Osteoblast (primary cell): ENCODE measurements at places on chromosomes 7 and 10. TPM values are rescaled to one million over a fixed set of nuclear protein-coding genes. Genes with fewer than 3 reads are reported as not detected.
A peak's percentile ranks its signal among the peaks of the same experiment; 100 is the strongest.

Gene ATOH7
- total RNA-seq, result under 0.01 TPM in 1 of 2 replicates, not detected in the other

- peak; percentile 34 for DNase-seq
Observed at GRCh38 chr10:11898372-11899066, 75.4 kb downstream of the PROSER2 start.

- DNase-seq, result no peak
Observed at GRCh38 chr7:147539685-147540084, 1050.9 kb upstream of the C7orf33 start.

GRCh38 chr10:71661060-71661622 is 58.4 kb downstream of the C10orf105 start:
- DNase-seq, result no peak

DNA sequence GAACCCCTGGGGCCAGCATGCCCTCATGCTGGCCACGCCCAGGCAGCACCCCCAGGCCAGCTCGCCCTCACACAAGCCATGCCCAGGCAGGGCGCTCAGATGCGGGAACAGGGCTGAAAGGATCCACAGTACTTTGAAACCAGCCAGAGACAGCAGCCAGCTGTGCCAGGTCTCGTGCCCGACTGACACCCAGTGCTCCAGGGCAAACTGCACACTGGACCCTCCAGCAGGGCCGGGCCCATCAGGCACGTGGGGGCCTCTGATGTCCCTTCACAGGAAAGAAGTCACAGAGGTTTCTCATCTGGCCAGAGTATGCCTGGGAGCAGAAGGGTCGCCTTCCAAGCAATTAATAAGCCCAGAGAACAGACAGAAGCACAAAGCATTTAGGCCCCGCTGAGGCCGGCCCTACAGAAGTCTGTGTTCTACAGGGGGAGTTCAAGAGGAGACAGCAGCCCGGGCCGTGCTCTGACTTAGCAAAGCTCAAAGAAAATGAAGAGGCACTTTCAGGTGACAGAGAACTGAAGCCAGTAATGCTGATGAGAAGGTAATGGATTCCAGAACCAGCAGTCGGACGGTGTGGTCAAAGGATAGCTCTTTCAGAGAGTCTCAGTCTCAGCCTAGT is 21.4 kb downstream of the MAD1L1 start:
- peak; percentile 66 for DNase-seq

Gene CHN2
- total RNA-seq, result under 0.01 TPM in 1 of 2 replicates, not detected in the other

DNA sequence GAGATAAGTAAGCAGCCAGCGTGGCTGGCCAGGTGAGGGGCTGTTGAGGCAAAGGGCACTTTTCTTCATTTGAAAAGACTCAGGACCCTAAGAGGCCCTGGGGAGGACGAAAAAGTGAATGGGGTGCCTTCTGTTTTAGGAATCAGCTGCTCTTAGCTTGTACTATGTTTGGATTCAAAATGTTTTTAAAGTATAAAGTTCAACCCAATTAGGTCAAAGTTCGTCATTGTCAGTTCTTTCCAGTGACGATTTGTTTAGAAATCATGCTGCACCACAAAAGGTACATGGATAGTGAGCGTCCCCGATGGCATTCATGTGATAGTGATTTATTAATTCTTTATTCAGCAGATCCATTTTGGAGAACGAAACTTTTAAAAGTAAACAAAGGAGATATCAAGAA is 338.2 kb downstream of the SDK1 start:
- DNase-seq, result no peak

DNA sequence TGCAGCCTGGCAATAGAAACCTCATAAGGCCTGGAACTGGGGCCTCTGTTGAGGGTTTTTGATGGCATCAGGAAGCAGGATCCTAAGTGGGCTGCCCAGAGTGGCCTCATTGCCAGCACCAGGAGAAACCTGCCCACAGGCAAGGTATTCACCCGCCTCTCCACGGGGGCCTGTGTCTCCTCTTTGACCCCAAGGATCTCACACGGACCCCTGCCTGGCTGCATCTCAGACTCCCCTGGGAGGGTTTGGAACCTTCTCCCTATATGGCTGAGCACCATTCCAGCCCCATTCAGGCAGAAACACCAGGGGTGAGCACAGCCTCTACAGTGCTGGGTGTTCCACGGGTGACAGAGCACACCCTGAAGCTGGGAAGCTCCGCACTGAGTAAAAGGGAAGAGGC is 14.6 kb upstream of the C10orf71 start:
- no peak for DNase-seq

DNA sequence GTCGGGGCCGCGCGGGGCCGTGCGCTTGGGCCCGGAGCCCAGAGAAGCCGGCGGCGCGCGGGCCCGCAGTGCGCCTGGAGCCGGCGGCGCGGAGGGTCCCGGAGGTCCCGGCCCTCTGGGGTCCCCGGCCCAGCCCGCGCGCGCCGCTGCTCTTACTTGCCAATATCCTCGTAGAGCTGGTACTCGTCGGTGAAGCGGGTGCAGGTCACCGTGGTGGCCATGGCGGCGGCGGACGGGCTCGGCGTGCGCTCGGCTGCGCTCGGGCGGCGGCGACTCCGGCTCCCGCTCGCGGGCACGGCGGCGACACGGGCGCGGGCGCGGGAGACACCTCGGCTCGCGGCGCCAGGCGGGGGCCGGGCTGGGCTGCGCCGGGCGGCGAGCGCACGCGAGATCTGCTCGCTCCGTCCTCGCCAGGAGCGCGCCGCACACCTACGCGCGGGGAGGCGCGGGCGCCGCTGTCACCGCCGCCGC is at the start of gene CAMK2B:
CAMK2B (minus strand) TSS at position 394 of the 471 bp plus-strand sequence; CDS start at position 221, 173 bp downstream.
- DNase-seq, result peak; percentile 78

GRCh38 chr10:94546049-94546900 is 687 bp downstream of the HELLS start:
- peak; percentile 41 for DNase-seq

DNA sequence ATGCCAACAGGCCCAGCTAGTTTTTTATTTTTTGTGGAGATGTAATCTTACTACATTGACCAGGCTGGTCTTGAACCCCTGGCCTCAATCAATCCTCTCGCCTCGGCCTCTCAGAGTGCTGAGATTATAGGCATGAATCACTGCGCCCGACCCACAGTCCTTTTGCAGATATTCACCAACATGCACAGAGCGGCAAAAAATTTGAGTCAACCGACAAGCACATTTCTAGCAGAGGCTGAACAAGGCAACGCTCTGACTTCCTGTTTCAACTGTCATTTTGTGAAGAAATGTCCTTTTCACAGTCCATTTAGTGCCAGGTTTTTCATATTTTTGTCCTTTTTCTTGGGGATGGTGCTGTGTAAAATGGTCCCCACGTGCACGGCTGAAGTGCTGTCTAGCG is 71.1 kb upstream of the KAT6B start:
- no peak for DNase-seq

DNA sequence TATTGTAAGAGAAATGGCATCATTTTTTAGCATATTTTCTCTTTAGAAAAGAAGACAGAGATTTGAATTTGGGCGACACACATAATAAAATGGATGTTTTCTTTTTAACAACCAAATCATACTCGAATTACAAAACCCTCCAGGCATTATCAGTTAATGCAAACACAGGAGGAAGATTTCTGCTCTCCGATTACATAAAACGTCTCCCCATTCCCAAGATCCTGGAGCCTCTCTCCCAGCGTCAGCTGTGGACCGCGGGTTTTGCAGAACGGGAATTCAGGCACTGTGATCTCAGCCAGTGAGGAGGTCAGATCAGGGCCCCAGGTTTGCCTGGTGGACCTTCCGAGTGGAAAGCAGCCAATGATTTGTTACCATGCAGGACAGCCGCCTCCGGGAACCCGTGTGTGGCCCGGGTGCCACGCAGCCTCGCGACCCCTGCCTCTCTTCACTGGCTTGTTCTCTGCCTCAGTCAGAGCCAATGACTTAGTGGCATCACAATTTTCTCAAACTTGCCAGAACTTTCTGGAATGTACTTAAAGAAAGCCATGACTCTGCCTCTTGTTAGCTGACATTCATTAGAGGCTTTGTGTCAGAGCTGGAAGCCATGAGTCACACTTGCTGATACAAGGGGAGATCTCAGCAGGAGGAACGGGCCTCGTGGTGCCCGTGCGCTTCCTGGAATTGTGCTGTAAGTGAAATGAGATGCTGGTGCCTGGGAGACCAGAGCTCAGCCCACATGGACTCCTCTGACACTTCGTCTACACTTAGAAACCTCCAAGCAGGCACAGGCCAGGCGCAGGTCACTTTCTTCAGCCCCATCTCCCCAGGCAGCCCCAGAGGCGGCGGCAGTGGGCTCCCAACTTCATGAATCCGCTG is 246.1 kb downstream of the KLF6 start:
- DNase-seq, result peak; percentile 96

Gene DNAJC2
- 15.9 and 19.2 TPM in 2 replicates for total RNA-seq

Gene KCNIP2
- total RNA-seq, result 0.88 and 1.4 TPM in 2 replicates

GRCh38 chr10:13709931-13710650 is 123.3 kb downstream of the PRPF18 start:
- no peak for DNase-seq

DNA sequence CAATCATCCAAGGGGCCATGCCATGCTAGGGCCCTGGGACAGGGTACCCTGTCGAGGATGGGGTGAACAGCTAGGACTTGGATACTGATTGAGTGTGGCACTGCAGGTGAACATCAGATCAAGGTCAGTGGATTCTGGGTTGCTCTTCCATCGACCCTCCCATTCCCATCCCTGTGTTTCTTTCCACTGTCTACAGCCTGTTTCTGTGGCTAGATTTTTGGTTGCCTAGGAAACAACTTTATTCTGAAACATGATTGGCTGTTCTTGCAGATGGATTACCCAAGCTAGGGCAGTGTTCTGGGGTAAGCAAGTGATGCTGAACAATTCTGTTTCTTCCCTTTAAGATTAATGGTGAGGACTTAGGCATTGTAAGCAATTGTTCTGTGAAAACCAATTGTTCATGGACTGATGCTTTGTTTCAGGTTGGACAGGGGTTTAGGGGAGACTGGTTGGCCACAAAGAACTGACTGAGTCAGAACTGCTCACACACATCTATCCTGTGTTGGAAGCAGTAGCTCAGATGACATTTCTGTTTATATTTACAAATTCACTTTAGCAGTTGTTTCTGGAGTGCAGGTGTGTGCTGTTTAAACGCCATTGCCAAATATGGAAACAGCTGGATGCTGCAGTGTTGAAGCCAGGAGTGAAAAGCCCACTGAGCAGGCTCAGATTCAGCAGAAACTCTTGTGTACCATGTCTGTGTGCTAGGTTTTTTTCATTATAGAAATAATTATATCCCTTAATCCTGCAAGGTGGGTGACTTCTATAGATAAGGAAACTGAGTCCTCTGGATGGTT is 102.3 kb upstream of the BTBD16 start:
- DNase-seq, result peak; percentile 17

GRCh38 chr7:55561690-55562089 is 10.6 kb downstream of the VOPP1 start:
- no peak for DNase-seq

Gene PNLIPRP3
- total RNA-seq, result 0.59 and 0.72 TPM in 2 replicates

GRCh38 chr10:88409236-88409635 is 173.9 kb downstream of the RNLS start:
- DNase-seq, result no peak

Gene AKR1C3
- 207 and 238 TPM in 2 replicates for total RNA-seq

Gene RPEL1
- 0.29 and 0.36 TPM in 2 replicates for total RNA-seq

DNA sequence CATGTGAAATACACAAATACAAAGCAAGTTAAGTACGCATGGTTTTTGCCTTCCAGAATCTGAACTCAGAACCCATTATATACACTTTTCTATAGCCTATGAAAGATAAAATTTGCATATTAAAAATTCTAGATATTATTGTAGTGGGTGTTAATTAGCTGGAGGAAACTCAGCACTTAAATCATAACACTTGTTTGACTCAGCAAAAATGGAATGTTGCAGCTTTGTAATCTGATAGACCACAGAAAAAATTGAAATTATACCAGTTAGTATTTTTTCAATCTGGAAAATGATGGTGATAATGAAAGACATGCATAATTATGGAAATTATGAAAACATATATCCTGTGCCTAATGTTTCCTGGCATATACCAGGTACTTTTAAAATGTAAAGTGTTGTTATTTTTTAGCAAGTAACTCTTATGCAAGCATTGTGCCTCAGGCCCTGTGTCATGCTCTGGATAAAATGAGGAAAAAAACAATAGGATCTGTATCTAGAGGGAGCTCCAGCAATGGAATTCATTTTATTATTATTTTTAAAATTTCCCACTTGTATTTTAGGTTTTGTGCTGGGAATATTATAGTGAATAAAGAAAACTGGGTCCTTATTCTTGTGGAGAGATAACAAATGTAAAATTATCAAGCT is 490.4 kb upstream of the SEMA3A start:
- no peak for DNase-seq

DNA sequence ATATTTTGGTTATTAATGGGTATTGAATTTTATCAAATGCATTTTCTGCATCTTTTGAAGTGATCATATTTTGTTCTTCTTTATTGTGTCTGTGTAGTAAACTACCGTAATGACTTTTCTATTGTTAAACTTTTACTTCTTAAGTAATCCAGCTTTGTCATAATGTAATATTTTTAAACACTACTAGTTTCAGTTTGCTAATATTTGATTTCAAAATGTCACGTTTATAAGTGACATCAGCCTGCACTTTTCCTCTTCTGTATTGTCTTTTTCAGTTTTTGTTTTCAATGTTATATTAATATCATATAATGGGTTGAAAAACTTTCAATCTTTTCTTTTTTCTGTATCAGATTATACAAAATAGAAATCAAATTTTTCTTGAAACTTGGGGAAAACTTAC is 71.6 kb upstream of the ANKRD1 start:
- DNase-seq, result no peak

DNA sequence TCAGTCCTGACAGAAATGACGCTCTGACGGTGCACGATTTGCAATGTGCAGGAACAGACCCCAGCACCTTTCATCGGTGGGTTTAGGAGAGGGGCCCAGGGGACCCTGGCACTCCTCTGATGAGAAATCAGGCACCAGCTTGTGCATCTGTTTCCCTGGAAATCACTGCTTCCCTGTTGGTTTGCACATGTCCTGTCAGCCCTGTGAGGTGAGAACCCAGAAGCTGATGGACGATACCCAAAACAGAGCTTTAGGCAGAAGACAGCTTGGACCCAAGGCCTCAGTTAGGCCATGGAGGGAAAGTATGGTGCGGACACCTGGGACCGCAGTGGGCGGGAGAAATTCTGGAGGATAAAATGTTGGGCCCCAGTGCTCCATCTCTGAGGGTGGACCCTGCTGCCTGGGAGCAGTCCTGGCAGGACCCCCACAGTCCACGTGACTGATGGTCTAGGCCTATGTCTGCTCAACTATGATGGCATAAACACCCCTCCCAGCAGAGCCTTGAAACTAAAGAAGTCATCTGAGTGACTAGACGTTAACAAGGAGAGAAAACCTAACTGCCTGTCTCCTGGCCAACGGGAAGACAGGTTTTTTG is 242.8 kb downstream of the PTPRN2 start:
- peak; percentile 68 for DNase-seq

Gene SEMA3D
- 0.59 and 0.72 TPM in 2 replicates for total RNA-seq

- no peak for DNase-seq
Observed at GRCh38 chr7:6546498-6547251, 4.6 kb downstream of the GRID2IP start.

Gene PRSS37
- not detected in 2 replicates for total RNA-seq

GRCh38 chr7:88224601-88225275 is 4.9 kb upstream of the SRI start:
- peak; percentile 77 for DNase-seq

Gene FAM25A
- not detected in 2 replicates for total RNA-seq

GRCh38 chr10:58888957-58889356 is 287.5 kb upstream of the PHYHIPL start:
- no peak for DNase-seq
